ENCODE measurements at places on chromosomes 5 and 9.

GRCh38 chr5:6686915-6687409, 26.3 kb upstream of the TENT4A start:
- DNase-seq, result peak; percentile 63

- DNase-seq, result no peak
These were observed 384.0 kb downstream of the NR2F1-AS1 start for GRCh38 chr5:93196986-93197385.

GRCh38 chr9:7287065-7287464, 512.5 kb downstream of the DMAC1 start:
- no peak for DNase-seq

DNA sequence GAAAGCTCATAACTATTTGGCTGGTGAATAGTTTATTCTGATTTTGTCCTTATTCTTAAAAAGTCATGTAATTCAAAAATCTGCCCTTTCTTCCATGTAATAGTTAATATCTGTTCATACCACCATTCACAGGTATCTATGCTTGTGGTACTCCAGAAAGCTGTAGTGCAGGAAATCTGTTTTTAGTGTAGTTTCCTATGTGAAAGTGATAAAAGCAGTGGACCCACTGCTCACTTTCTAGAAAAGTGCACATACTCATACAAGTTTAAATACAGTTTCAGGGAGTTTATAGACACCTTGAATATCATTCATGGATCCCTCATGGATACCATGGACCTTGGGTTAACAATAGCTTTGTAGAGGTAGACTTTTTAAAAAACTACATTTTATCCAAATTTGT, 20.2 kb downstream of the PBX3 start:
- no peak for DNase-seq

GRCh38 chr5:171542525-171543140, 123.2 kb downstream of the FGF18 start:
- no peak for DNase-seq
